ENCODE measurements at places on chromosomes 2 and 18.

DNA sequence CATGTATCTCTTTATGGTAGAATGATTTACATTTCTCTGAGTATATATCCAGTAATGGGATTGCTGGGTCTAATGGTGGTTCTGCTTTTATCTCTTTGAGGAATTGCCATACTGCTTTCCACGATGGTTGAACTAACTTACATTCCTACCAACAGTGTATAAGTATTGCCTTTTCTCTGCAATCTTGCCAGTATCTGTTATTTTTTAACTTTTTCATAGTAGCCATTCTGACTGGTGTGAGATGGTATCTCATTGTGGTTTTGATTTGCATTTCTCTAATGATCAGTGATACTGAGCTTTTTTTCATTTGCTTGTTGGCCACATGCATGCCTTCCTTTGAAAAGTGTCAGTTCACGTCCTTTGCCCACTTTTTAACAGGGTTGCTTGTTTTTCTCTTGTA is 55.1 kb downstream of the CYTIP start:
- DNase-seq = no peak

- no peak for DNase-seq
Measured at GRCh38 chr2:127818794-127819425, 7.9 kb upstream of the WDR33 start.

GRCh38 chr2:38128653-38129052 is 52.7 kb upstream of the CYP1B1 start:
- no peak for DNase-seq

DNA sequence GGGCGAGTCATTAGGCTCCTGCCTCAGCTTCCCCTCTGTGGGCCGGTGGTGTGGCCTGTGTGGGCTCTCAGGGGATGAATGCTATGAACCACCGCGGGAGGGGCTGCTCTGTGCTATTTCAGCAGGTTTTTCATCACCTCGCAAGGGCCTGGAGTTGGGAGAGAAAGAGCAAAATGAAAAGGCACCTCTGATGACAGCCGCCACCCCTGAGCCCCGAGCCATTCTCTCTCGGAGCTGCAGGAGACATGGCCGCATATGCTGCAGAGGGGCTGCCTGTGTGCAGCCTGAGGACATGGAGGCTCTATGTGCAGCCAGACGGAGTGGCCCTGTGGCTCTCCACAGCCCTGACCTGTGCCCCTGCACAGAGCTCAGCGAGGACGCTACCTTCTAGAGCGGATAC is 96.2 kb upstream of the CTDP1 start:
- DNase-seq = no peak

- peak; percentile 63 for DNase-seq
Measured at GRCh38 chr2:229392196-229392595, 121.1 kb upstream of the PID1 start.

- DNase-seq = no peak
Measured at GRCh38 chr2:42410742-42411514, 49.9 kb upstream of the COX7A2L start.

GRCh38 chr2:209094221-209094620 is 329.6 kb upstream of the MAP2 start:
- no peak for DNase-seq

DNA sequence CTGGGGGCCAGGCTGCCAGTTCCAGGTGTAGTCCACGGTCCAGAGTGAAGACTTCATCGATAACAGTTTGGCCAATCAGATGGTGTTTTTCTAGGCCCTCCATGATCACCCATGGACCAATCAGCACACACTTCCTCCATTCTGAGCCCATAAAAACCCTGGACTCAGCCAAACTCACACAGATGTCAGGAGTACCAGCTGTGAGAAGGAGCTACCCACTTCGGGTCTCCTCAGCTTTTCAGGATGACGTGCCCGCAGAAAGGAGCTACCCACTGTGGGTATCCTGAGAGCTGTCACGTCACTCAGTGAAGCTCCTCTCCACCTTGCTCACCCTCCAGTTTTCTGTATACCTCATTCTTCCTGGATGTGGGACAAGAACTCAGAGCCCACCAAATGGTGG is 210.0 kb upstream of the RASGRP3 start:
- no peak for DNase-seq

- no peak for DNase-seq
Measured at GRCh38 chr2:62325398-62325797, 129.5 kb downstream of the B3GNT2 start.

- DNase-seq = no peak
Measured at GRCh38 chr2:103860016-103860415, 993.9 kb upstream of the POU3F3 start.

- no peak for DNase-seq
Measured at GRCh38 chr2:44663471-44664073, 277.9 kb upstream of the SIX3 start.

- no peak for DNase-seq
Measured at GRCh38 chr2:157093666-157094065, 163.8 kb upstream of the GALNT5 start.

DNA sequence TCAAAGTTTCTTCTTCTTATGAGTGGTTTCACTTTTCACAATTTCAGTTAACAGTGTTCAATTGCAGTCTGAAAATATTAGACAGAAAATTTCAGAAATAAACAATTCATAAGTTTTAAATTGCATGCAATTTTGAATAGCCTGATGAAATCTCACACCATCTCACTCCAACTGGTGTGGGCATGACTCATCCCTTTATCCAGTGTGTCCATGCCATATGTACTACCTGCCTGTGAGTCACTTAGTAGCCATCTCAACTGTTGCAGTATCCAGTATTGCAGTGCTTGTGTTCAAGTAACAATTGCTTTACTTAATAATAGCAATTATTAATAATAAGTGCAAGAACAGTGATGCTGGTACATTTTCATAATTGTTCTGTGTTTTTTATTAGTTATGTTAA is 1202.5 kb downstream of the DSC3 start:
- peak; percentile 42 for DNase-seq

- no peak for DNase-seq
Measured at GRCh38 chr2:59425247-59425646, 1128.2 kb downstream of the BCL11A start.

DNA sequence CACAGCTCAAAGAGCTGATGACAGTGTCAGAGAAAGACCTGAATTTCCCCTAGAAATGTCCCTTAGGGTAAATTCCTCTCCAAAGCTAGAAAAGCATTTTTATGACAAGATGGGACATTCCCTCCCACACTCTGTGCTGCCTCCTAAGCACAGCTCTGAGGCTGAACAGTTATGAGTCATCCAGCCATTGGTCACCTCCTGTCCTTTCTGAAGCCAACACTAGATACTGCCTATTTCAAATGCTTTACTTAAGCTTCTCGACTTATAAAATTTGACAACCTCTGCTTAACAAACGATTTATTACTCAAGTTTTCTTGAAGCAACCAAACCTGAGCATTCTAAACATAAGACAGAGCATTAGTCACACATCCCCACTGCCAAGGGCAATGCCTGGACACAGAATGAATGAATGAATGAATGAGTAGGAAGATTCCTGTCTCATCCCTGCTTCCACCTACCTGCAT is 35.4 kb downstream of the B4GALT6 start:
- DNase-seq = peak; percentile 56

- DNase-seq = peak; percentile 57
Measured at GRCh38 chr2:144137705-144138428, 382.1 kb downstream of the ZEB2 start.

- peak; percentile 94 for DNase-seq
Measured at GRCh38 chr2:133200684-133201421, 367.4 kb downstream of the NCKAP5 start.

DNA sequence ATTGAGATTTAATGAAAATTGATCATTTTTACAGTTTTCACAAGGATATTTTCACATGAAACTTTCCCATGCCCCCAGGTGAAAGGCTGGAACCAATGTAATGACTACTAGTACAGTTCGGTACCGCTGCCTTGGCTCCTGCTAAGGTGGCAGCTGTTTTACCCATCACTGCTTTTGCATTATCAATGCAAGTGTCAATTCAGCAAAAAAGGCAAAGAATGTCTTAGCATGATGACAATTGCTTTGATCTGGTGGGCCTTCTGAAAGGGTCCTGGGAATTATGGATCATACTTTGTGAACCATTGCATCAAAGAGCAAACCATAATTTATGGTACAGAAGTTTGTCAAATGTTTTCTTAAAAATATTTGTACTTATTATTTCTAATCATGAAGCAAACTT is 107.2 kb downstream of the KYNU start:
- DNase-seq = no peak

DNA sequence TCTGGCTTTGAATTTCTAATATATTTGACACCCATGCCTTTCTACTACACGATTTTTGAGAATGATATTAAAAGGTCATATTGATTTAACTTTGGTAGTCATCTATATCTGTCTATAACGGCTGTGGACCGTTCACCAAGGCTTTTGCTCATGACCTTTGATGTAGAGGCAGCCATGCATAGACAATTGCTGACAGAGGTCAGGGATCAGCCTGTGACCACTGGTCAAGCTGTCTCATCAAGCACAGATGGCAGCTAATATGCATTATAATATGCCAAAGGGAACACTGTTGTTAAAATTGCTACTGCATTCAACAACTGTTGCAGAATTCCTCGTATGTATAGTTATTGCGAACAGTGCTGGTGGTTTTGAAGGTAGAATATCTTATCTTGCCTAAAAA is 323.9 kb upstream of the DSEL start:
- DNase-seq = no peak

DNA sequence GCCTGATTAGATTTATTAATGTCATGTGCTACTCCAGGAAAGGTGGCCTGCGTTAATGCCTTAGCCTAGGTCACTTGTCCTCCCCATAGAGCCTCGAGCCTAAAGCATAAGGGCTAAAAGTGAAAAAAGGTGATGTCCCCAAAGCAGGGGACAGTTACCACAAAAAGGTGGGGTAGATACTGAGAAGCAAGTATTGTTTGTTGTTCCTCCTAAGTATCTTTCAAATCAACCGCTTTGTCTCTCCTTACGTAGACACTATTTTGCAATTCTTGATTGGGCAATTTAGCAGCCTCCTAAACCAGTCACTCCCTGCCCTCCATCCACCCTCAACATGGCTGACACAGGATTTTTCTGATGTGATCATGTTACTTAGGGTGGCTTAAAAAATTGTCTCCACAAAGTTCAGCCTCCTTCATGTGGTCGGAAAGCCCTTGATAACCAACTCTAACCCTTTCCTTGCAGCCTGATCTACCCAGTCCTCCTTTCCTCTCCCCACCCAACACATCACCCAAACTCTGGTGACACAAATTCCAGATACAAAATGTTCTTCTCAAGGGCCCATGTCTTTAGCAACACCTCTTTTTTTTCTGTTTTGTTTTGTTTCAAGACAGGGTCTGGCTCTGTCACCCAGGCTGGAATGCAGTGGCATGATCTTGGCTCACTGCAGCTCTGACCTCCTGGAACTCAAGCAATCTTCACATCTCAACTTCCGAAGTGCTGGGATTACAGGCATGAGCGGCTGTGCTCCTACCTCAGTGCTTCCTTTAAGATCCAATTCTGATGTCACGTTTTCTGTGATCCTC is 6.9 kb downstream of the INHA start:
- peak; percentile 61 for DNase-seq

DNA sequence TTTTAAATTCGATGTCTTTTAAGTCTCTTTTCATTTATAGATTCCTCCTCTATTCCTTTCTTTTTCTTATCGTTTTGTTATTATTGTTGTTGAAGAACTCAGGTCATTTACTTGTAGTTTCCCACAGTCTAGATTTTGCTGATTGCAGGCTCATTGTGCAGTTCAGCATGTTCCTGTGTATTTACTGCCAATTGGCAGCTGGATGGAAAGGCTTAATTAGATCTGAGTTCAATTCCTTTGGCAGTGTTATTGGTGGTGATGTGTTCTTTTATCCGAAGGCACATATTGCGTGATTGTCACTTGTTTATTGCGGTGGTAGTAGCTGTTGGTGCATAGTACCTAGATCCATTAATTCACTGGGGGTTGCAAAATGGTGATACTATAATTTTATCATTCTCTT is 180.7 kb downstream of the BABAM2 start:
- no peak for DNase-seq

DNA sequence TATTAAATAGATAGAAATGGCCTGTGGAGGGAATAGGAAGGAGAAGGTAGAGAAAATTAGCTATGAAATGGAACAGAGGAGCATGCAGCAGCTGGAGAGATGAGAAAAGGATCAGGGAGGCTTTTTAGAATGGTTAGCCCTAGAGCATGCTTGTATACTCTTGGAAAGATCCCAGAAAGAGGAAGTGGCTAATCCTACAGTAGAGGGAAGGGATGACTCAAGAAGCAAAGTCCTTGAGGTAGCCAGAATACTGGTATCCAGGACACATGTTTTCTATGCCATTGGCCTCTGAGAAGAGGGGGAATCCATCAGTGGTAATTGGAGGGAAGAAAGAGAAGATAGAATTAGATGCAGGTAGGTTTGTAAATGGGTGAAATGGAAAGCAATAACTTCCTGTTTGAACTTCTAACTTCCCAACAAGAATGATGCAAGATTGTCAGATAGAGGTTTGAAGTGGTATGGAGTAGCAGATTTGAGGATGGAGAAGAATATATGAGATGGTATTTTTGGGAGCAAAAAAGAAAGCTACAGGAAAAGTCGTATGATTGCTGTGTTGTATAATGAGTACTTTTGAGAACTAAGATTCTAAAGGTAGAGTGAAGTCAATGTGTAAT is 17.1 kb upstream of the OSBPL6 start:
- DNase-seq = peak; percentile 21

DNA sequence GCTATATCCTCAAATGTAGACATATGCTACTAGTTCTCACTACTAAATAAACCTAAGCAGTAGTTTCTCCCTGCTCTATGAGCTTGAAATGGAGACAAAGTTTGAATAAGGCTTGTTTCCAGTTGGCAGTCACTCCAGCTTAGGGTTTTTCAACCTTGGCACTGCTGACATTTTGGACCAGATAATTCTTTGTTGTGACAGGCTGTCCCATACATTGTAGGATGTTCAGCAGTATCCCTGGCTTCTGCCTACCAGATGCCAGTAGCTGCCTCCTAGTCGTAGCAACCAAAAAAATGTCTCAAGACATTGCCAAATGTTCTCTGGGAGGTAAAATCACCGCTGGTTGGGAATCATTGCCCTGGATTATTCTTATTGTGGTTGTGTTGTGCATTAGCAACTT is 182.7 kb upstream of the PARD3B start:
- no peak for DNase-seq

GRCh38 chr18:55073116-55073515 is 113.9 kb upstream of the CCDC68 start:
- no peak for DNase-seq

DNA sequence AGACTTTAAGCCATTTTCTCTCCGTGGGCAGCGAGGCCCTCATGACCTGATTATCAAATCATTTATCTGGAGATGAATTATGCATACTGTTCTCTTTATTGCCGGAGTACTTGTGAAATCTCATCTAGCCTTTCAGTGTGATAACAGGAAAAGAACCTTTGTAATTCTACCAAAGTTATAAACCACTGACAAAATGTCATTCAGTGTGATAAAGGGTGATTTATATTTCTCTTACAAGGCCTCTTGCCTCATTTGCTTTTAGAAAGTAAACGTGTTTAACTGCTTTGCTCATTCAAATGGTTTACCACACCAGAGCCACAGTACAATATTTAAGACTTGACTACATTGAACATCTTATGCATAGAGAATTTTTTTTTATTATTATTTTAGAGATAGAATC is 13.8 kb downstream of the MTCL1 start:
- no peak for DNase-seq

Data from choroid plexus epithelial cell (primary cell).